ELR (cell line): ENCODE measurements at places on chromosomes 7 and 10.

GRCh38 chr10:113341138-113341537 lies 211.7 kb upstream of the HABP2 start:
- DNase-seq, result no peak

- DNase-seq, result no peak
These were observed 61.0 kb upstream of the RNF32 start for GRCh38 chr7:156579566-156579965.

- DNase-seq, result no peak
These were observed 26.3 kb upstream of the FAM13C start for GRCh38 chr10:59388671-59388976.

DNA sequence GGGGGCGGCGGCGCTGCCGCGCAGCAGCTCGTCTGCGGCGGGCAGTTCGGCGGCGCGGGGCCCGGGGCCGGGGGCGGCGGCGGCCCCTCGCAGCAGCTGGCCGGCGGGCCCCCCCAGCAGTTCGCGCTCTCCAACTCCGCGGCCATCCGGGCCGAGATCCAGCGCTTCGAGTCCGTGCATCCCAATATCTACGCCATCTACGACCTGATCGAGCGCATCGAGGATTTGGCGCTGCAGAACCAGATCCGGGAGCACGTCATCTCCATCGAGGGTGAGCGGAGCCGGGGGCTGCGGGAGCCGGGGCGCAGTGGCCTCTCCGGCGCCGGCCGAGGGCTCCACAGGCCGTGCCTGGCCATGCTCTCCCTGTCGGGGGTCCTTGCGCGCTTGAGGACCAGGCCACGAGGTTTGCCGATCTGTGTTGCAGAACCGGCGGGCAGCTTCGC lies 548 bp downstream of the AGAP3 start:
- DNase-seq, result peak; percentile 66

GRCh38 chr7:132422502-132423111 lies 153.7 kb downstream of the PLXNA4 start:
- peak; percentile 17 for DNase-seq

GRCh38 chr7:42155584-42156290 lies 81.3 kb downstream of the GLI3 start:
- no peak for DNase-seq

DNA sequence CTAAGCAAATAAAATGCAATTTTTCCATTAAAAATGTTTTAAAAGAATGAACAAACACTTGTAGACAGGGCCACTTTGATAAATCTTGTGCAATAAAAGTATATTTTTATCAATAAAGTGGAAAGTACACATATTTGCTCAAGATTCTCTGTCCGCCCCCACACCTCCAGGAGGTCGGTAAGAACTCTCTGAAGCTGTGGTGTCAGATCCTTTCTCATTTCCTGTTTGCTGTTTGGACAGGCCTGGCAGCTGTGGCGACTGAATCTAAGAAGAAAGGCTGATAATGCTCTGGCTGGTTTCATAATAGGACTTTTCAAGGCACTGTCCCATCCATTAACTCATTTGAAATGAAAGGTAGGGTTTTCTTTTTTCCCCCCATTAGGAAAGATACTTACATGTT lies 15.3 kb upstream of the ASB4 start:
- peak; percentile 38 for DNase-seq

- DNase-seq, result no peak
These were observed 180.0 kb downstream of the LRMDA start for GRCh38 chr10:75611172-75611992.

GRCh38 chr7:70765651-70766050 lies 366.3 kb upstream of the GALNT17 start:
- DNase-seq, result no peak

DNA sequence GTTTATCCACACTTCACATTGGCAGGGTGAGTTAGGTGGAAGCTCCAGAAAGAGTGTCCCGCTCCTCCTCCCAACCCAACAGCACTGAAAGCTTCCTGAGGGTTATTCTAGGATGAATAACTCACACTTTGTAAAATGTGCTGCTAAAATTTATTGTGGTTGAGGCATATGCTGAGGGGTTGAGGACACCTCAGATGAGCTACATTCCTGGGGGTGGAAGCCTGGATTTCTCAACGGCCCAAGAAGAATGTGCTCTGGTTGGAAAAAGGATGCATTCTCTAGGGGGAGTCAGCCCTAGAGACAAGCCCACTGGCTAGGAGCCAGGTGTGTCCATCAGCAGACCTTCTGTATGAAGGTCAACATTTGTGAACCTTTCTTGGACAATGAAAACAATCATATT lies 91.5 kb upstream of the PDE1C start:
- peak; percentile 82 for DNase-seq

DNA sequence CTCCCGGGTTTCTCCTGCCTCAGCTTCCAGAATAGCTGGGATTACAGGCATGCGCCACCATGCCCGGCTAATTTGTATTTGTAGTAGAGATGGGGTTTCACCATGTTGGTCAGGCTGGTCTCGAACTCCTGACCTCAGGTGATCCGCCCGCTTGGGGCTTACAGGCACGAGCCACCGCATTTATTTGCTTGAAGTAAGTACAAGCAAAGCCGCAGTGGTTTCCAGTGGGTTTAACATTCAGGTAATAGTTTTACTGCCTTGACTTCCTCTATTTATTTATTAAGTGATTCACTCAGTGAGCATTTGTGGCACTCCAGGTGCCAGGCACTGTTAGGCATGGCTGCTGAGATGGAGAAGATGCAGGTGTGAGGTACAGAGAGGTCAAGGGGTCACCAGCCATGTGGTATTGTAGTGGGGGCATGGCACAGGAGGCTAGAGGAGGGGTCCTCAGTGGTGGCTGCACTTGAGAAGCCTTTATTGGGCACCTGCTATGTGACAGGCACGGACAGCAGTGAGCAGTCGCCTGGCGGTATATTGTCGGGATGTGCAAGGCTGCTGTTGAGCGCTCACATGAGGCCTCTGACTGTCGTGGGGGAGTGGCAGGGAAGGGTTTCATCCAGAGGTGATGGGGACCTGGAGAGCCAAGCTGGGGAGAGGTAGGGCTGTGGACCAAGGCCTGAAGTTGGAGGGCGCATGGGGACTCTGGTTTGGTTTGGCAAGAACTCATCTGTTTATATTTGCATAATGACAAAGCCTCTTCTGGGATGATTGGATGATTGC lies 54.9 kb downstream of the DOCK1 start:
- no peak for DNase-seq

- DNase-seq, result no peak
These were observed 5.8 kb upstream of the PYROXD2 start for GRCh38 chr10:98420786-98421185.

GRCh38 chr10:71842856-71843686 lies 8.0 kb downstream of the PSAP start:
- no peak for DNase-seq

- DNase-seq, result no peak
These were observed 5.1 kb downstream of the DEPP1 start for GRCh38 chr10:44973323-44974081.

- DNase-seq, result peak; percentile 93
These were observed 151.3 kb downstream of the HGF start for GRCh38 chr7:81618396-81619014.

DNA sequence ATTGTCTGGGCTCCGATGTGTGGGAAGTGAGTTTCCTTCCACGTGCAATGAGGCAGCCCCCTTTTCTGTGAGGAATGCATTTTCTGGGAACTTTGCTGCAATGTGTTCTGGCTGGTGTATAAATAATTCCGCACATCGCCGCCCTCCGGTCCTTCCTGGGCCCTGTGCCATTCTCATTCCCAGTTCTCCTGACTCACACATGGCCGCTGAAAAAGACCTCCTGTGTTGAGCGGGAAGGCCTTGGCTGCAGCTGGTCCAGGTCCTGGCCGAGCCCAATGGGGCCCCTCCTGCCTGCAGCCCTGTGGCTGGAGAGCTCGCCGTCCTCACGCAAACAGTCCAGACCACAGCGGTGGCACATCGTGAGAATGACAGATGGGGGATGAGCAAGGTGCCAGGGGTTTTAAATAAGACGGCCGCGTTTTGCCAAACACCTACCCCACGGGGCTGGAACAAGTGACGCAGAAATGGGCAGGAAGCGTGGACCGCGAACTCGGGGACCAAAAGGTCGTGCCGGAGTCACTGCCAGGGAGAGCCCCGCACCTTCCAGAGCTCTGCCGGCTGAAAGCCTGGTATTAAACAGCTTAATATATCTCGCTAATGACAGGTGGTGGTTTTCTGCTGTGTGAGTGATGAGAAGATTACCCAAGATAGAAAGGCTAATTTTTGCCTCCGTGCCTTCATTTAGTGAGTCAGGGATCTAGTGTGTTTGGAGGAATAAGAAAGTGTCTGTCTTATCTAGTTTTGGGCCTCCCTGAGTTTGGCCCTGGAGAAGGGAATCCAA lies 37.0 kb downstream of the FAM20C start:
- peak; percentile 81 for DNase-seq

GRCh38 chr7:4889682-4890081 lies 6.2 kb upstream of the RADIL start:
- DNase-seq, result no peak

DNA sequence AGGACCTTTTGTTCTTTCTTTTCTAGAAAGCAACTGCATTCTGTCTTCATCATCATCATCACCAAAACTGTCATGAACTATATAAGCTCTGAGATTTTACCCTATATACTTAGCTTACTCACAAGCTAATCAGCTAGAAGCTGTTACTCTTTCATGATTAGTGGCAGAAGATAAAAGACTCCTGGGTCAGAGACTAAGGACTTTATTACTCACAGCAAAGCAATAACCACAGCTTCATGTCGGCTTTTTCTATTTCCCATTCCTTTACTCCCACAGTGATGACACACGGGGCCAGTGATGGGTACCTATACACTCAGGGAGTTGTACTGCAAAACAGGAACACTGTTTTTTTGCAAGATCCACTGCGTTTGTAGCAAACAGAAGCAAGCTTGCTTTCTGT lies 8.4 kb upstream of the C10orf88 start:
- DNase-seq, result no peak

DNA sequence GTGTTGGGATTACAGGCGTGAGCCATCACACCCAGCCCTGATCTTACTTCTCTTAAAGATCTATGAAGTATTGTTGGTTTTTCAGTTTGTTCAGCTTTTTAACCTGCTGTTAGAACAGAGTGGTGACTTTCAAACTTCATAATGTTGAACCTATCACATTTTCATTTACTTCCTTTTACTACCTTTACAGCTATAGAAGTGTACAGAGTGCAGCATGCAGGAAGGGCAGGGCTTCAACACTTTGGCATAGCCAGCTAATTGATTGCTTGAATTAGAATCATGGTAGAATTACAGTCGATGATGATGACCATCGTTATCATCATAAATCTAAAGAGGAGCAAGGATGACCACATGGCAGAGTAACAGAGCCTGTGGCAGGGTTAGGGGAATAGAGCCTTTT lies 55.5 kb downstream of the AOAH start:
- DNase-seq, result no peak

GRCh38 chr10:21173802-21174714 lies 276.9 kb upstream of the NEBL start:
- DNase-seq, result peak; percentile 15

DNA sequence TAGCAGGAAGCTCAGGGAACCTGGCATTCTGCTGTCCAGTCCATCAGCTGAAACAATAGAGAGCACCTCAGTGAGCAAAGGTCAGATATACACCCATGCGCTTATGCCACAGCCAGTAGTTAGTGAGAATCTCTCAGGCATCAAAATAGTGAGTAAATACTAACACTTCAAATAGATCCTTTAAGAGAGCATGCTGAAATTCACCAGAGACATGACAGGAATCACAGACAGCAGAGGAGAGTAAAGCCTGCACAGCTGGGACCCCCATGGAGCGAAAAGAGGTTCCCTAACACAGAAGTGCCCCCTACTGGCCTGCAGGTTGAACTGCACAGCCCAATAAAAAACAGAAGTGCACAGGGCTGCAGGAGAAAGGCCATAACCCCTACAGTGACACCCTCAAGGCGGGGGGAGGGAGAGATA lies 57.6 kb upstream of the ANTXRL start:
- DNase-seq, result peak; percentile 45

DNA sequence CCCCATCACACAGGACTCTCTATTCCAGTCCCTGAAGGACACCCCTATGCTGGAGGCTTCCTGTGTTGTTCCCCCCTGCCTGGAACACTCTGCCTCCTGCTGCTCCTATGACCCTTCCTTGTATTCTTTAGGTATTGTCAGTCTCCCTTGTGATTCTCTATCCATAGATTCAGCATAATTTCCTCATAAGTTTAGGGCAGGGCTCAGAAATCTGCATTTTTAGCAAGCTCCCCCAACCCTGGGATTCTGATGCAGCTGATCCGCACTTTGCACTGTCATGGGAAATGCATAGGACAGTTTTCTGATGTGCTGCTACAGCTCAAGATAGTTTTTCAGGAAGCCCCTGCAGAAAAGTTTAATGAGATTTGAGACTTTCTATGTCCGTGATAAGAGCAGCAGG lies 79.9 kb downstream of the ADRA2A start:
- no peak for DNase-seq

DNA sequence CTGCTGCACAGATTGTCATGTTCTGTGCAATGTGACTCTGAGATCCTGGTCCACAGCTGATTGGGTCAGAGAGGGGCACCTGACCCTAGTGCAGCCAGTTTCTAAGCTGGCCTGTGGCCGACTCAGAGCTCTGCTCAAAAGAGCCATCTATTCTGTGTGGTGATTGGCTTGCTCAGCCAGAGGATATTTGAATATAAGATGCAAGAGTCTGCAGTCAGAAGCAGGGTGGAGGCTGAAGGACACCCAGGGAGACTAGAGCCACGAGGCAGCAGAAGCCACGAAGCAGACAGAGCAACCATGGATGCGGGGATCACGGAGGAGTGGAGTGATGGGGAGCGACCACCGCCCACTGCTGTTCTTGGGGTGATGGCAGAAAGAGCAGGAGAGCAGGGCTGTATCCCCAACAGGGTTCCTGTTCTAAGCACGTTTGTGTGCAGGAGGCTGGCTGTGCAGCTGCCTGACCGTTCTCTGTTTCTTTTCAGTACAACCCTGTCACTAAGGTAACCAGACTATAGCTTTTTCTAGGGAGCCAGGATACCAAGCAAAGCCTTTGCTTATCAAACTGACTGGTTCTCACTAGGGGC lies 19.5 kb upstream of the RHEB start:
- peak; percentile 36 for DNase-seq

DNA sequence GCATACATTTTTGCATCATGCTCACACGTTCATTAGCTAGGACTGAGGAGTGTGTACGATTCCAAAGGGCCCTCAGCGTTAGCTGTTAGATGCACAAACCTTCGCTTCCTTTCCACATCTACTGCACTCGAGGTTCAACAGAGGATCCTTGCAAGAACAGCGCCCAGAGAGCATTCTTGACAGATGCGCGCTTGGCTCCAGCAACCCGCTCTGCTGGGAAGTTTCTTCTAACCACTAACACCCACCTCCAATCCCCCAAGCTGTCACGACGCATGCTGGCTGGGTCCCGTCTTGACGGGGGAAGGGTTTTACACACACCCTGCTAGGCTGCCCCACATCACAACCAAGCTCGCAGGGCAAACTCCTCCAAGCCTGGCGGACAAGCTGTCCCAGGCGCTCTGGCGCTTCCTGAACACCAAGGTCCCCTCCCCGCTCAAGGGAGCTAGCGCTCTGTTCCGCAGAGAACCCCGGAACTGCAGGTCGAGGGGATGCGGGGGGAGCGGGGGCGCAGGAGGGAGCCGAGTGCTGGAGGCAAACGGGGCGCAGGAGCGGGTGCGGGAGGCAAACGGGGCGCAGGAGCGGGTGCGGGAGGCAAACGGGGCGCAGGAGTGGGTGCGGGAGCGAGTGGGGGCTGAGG lies 653 bp upstream of the ADRB1 start:
- DNase-seq, result peak; percentile 50

- DNase-seq, result no peak
These were observed 37.6 kb downstream of the NDUFB2 start for GRCh38 chr7:140734096-140734495.

- no peak for DNase-seq
These were observed 108.3 kb upstream of the SH2B2 start for GRCh38 chr7:102178410-102178809.
